ENCODE measurements at places on chromosomes 7 and 10.

GRCh38 chr10:104099941-104100340 lies 14.3 kb upstream of the COL17A1 start:
- DNase-seq, result no peak

DNA sequence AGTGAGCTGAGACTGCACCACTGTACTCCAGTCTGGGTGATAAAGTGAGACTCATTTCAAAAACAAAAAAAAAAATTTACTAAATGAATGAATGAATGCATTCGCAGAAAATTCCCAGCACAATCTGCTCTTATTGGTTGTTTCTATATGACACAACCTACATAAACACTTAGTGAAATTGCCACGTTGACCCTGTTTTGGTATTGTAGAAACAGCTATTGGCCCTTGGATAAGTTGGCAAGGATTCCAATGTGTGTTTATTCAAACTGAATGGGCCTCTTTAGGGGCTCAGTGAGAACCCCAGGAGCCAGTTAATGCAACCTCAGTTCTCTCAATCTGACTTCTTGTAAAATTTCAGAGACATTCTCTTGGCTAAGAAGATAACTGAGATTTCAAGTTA lies 66.0 kb downstream of the HHEX start:
- no peak for DNase-seq

DNA sequence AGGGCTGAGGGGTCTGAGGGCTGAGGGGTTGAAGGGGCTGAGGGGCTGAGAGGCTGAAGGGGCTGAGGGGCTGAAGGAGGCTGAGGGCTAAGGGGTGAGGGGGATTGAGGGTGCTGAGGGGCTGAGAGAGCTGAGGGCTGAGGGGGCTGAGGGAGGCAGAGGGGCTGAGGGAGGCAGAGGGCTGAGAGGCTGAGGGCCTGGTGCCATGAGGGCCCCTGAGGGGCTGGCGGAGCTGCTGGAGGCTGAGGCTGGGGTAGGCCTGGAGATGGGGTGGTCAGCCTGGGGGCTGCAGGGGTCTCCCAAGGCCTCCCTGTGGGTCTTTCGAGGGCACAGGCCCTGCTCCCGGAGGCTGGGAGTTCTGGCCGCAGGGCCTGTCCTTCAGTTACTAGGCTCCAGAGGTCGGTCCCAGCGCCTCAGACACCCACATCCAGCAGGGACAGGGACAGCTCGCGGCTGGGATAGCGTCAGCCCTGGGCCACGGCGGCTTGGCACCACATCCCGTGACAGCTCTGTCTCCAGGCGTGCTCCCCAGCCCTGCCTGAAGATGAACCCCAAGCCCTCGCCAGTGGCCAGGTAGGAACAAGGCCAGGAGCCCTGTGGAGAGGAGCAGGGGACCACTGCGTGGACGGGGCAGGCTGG lies 16.9 kb downstream of the MYO1G start:
- DNase-seq, result no peak

DNA sequence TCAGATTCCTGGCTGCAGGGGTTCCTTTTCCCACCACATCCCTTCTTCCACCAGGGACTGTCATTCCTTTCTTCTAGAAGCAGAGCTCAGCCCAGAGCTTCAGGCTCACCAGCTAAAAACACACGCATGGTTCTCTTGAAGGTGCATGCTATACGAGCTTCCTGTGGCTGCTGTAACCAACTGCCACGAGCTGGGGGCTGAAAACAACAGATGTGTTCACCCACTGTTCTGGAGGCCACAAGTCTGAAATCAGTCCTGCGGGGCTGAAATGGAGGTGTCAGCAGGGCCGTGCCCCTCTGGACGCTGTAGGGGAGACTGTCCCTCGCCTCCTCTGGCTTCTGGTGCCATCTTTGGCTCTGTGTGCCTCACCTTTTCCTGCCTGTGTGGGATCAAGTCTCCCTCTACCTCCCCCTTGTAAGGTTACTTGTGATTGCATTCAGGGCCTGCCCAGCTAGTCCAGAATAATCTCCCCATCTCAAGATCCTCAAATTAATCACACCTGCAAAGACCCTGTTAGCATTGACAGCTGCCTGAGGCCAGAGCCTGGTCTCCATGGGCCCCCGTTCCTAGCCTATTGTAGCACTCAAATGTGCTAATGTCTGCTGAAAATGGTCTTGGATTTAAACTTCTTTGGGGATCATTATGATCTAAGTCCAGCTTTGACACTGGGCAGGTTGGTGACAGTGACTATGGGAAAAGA lies 13.7 kb downstream of the RAB19 start:
- DNase-seq, result no peak

GRCh38 chr10:47344996-47345870 lies 2.9 kb upstream of the RBP3 start:
- no peak for DNase-seq

- DNase-seq, result no peak
Observed at GRCh38 chr7:17297243-17297642, 1.2 kb upstream of the AHR start.

- DNase-seq, result no peak
Observed at GRCh38 chr10:128009372-128010126, 102.6 kb downstream of the PTPRE start.

GRCh38 chr7:140300243-140301136 lies 97.8 kb downstream of the SLC37A3 start:
- DNase-seq, result no peak

DNA sequence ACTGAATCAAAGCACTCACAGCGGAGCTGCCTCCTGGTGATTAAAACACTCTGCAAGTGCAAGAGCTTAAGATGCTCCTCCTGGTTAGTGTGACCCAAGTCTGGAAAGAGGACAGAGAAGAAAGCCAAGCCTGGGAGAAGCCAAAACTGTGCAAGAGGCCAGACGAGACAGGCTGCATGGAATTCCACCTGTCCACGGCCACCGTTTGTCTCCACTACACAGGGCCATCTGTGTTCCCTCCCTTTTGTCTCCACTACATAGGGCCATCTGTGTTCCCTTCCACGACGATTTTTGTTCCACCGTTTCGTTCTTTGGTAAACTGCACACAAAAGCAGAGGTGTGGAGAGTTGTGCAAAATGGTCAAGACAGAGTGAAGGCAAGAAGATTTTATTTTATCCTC lies 233.0 kb downstream of the DIP2C start:
- DNase-seq, result no peak

DNA sequence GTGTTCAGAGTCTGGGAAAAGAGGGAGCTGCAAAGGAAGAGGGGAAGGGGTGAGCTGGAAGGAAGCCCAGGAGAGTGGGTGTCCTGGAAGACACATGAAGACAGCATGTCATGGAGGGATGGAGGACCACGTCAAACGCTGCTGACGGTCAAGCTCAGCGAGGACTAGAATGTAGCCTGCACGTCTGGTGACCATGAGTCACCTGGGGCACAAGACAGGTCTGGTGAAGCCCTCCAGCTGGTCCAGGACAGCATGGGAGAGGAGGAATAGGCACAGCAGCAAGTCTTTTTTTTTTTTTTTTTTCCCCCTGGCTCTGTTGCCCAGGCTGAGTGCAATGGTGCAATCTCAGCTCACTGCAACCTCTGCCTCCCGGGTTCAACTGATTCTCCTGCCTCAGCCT lies 19.6 kb upstream of the AMZ1 start:
- DNase-seq, result peak; percentile 64

DNA sequence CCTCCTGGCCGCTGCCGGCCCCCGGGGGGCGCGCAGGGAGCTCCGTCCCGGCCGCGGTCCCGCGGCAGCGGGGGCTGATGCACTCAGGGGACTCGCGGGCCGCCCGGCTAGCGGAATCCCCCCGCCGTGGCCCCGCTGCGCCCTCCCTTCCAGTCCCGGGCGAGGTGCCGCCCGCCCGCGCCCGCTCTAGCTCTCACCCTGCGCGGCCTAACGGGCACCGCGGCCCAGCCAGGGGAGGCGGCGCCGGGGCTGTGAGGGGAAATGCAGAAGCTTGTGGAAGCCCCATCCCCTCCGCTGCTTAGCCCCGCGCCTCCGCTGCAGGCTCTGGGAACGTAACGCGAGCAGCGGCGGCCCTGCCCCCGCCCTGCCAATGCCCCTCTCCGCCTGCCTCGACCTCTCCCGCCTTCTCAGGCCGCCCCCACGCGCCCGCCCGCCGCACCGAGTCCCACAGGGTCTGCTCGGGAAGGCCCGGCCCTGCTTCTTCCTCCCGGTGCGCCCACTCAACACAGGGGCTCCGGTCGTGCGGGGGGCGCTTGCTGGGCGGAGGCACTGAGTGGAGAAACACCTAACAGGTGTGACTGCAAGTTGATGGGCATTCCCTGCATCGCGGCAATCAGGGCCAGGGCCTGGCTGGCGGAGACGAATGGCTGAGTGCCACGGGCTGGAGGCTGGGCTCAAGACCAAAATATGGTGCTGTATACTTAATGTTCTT lies 384 bp upstream of the TMEM229A start:
- DNase-seq, result peak; percentile 1

DNA sequence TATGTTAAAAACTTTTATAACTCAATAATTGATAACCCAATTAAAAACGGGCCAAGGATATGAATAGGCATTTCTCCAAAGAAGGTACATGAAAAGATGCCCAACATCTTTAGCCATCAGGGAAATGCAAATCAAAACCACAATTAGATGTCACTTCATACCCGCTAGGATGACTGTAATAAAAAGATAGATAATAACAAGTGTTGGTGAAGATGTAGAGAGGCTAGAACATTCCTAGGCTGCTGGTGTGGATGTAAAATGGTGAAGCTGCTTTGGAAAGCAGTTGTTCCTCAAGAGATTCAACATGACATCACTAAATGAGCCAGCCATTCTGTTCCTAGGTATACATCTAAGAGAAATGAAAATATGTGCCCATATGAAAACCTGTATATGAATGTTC lies 35.6 kb downstream of the CAMK1D start:
- DNase-seq, result no peak

DNA sequence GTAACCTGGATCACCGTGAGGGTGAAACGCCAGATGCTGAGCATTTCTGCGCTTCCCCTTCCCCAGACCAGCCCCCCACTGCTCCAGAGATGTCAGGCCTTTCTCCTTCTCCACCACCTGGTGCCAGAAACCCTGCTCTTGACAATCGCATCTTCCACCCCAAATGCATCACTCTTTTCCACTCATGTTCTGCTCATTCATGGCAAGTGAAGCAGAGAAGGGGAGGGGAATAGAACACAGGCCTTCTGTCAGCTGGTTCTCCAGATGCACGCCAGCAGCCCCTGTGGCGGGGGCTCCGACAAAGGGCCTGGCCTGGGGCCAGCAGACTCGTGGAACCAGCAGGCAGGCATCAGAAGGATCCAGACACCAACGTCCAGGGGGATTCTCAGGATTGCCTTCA lies 68.5 kb upstream of the SVIL start:
- DNase-seq, result no peak

- DNase-seq, result no peak
Observed at GRCh38 chr7:113784316-113784715, 134.5 kb downstream of the PPP1R3A start.

GRCh38 chr10:98489561-98490481 lies 43.1 kb upstream of the HPS1 start:
- no peak for DNase-seq

DNA sequence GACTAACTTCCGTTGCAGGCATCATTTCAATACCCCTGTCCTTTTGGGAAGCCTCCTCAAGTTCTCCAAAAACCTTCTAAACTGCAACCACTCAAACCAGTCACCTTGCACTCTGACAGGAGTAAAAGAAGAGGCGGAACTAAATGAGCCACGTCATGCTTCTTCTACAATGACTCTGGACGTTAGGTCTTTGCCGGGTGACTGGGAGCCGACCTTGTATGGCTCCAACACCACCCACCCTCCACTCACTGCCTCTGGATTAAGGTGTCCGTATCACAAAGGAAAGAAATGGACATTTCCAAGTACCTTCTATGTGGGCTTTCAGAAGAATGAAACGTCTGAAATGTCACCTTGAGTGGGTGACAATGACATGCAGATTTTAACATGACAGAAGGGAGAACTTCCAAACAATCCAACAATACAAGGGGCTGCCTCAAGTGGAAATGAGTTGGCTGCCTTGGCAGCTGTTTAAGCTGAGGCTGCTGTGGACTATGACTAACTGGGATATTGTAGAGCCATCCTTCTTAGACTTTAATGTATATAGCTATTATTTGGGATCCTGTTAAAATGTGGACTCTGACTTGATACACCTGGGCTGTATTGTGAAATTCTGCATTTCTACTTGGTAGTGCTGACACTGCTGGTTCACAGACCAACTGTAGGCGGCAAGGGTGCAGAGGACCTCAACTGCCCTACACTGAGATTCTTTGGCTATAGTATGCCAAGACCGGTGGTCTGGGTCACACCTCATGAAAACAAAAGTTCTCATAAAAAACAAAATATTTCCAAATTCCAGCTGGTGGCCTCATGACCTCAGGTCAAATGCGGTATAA lies 33.8 kb upstream of the PDLIM1 start:
- DNase-seq, result no peak

- peak; percentile 84 for DNase-seq
Observed at GRCh38 chr10:97037365-97038361, 148.1 kb downstream of the SLIT1 start.

GRCh38 chr7:116548506-116548905 lies 23.7 kb downstream of the CAV1 start:
- DNase-seq, result no peak

All from fibroblast of the aortic adventitia (primary cell).